Transverse colon (tissue), 4 donors: ENCODE measurements at places on chromosomes 4 and X. TPM values are rescaled to one million over a fixed set of nuclear protein-coding genes. Genes with fewer than 3 reads are reported as not detected.

DNA sequence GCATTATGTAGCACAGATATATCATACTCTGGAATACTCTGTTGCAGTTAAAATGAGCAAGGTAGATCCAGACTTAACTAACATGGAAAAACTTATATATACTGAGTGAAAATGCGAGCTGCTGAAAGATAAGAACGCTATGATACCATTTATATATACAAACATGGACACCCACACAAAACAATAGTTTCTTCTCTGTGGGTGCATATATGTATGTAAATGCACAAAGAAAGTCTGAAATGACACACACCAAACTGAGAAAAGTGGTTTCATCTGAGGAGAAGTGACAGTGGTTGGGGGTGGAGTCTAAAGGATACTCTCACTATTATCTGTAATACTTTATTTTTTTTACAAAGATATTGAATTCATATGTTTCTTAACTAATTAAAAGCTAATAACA is 12.2 kb upstream of the FGF2 start:
- DNase-seq, result no peak

DNA sequence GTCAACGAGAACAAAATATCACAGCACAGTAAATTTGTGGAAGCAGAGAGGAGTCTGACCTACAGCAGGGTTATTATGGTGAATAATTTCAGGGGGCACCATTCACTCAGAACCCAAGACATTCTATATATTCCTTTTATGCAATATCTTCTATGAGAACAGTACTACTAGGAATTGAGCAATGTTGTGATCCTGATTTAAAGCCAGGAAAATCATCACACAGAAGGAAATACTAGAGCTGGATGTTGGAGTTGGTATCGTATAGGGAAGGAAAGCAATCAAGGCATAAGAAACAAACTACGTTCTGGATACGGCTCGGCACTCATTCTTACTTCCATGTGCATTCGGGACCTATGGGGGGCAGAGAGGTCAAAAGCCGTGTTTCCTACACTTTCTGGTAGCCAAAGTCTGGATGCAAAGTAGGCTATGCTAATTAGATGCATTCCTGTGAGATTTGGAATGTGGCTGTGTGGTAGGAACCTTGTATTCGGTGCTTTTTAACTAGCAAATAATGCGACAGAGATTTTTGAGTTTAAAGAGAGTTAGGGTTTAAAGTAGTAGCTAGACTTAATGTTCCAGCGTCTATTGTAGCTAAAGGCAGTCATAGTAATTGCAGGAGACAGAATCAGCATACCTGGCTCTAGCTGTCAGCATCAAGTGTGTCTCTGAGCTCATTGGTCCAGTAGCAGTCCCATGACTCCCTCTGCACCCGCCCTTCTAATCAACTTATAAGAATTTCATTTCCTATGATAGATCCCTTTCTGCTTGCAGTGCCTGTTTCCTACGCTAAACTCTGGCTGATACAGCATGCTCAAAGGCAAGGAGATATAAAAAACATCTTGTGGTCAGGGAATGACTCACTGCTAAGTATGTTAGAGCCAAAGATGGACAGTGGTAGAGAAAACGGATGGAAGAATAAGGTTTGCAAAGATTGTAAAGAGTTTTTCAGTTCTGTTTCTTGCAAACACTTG is 43.3 kb upstream of the PDGFC start:
- no peak for DNase-seq

- no peak for DNase-seq
Observed at GRCh38 chrX:68487254-68487653, 11.6 kb upstream of the YIPF6 start.

DNA sequence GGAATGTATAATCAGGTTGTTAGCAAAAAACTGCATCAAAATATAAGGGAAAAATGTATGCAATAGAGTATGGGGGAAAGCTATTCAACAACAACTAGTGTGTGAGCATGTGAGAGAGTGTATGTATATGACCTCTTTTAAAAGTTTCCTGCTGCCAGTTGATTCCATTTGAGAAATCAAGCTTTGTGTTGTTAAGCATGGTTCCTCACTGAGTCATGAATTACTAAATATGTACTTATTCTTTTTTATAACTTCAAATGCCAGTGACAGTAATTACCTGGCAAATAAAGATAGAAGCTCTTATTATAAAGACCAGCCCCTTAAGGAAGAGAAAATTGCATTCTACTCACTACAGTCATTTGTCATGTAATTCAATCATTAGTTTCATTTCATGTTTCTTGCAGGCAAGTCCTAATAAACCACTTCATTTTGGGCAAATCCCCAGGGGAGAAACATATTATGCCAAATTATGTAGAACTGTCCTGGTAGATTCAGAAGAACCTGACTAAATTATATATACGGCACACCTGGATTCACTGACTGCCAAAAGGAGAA is 19.2 kb downstream of the RASGEF1B start:
- DNase-seq, result no peak

GRCh38 chrX:49041744-49042580 is 1.2 kb downstream of the TFE3 start:
- DNase-seq, result no peak

ITM2A gene
- 7.5 TPM for total RNA-seq

DNA sequence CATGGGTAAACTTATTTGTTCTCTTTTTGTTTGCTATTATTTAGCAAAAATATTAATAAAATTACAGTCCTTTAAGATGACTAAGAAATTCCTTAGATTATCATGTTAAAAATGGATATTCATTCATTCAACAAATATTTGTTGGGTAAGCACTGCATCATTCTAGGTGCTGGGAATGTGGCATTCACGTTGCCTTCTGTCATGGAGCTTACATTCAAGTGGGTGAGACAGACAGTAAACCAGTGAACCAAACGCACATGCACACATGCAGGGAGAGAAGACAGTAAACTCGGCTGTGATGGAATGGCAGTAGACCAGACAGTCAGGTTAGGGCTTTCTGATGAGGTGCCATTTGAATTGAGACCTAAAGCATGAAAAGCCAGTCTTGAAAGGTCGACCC is 91.8 kb downstream of the STOX2 start:
- no peak for DNase-seq

CXorf58 gene
- 0.27 TPM for total RNA-seq

DNA sequence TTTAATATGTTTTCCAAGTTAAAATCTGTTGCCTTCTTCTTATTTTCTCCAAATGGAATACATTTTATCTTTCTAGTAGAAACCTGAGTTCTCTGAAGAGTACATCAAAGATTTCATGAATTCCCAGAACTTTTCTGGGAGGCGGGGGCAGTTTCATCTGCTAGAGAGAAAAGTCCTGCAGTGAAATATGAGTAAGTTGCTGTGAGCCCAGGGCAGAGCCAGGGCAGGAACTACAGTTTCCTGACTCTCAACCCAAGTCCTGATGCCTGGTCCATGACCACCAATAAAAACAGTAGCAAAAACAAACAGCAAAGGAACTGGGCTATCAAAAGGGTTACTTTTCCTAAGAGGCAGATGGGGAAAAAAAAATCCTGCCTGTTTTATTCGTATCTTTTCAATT is 239.4 kb upstream of the CTSO start:
- no peak for DNase-seq

MUC7 gene
- not detected for total RNA-seq

- no peak for DNase-seq
Observed at GRCh38 chrX:9522378-9523155, 57.7 kb downstream of the TBL1X start.

DNA sequence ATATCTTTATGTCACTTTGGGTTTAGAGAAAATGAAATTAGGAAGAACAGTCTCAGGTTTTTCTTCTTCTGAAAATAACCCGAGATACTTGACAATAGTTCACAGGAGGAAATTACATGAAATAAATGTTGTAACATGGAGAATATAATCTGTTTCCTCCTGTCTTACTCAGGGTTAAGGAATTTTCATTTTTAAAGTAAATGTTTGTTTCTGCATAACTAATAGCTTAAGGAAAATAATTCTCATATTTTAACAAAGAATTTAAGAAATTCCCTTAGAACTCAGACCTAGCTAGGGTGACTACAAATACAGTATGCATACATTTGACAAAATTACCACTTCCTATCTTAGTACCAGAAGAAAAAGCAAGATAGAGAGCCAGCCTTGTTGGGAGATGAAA is 17.2 kb upstream of the SPRY1 start:
- DNase-seq, result no peak

- DNase-seq, result no peak
Observed at GRCh38 chr4:164012396-164013027, 518.0 kb downstream of the TMA16 start.

DNA sequence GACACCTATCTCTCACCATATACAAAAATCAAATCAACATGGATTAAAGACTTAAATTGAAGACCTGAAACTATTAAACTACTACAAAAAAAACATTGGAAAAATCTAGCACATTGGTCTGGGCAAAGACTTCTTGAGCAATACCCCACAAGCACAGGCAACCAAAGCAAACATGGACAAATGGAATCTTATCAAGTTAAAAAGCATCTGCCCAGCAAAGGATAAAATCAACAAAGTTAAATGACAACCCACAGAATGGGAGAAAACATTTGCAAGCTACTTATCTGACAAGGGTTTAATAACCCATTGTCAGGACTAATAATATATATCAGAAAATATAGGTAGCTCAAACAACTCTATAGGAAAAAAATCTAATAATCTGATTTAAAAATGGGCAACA is 415.6 kb downstream of the KLHL13 start:
- DNase-seq, result no peak

DNA sequence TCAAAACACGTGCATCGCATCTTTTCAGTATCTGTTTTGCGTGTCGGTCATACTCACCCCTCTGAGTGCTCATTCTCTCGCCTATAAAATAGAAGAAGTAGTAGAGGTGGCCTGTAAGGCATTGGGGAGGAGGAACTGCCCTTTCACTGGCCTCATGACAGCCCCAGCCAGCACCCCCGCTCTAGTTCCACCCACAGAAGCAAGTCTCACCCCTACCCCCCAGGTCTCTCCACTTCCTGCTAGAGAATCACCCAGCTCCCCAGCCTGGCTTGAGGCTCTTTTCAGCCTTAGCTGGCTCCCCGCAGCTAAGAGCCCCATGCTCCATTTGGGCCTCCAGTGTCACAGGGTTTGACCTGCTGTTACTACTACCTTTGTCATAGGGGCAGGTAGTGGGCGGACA is 11.8 kb downstream of the HDAC6 start:
- DNase-seq, result no peak

GRCh38 chr4:82691431-82691830 is 107.2 kb downstream of the SCD5 start:
- no peak for DNase-seq

ODAPH gene
- not detected for total RNA-seq

GRCh38 chr4:113300471-113300928 is 251.0 kb downstream of the ANK2 start:
- no peak for DNase-seq

DNA sequence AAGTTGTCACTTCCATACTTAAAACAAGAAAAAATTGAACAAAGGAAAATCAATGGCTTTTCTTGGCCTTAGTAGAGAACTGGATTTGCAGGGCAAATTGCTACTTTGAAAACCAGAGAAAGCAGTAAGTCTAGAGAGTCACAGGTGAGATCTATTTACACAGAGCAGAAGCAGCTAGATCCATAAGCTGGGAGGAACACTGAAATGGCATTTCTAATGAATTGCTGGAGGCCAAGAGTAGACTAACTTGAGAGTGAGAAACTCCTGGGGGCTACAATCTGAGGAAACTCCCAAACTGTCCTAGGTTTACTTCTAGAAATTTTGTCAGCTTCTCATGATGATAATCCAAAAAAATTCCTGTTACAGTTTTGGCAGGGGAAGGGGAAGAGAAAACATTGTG is 133.3 kb downstream of the SPCS3 start:
- no peak for DNase-seq

- DNase-seq, result peak; percentile 72
Observed at GRCh38 chr4:118888666-118889311, at the start of gene SYNPO2. SYNPO2 (plus strand) TSS chr4:118888854; CDS start chr4:118889037, 183 bp downstream.

DNA sequence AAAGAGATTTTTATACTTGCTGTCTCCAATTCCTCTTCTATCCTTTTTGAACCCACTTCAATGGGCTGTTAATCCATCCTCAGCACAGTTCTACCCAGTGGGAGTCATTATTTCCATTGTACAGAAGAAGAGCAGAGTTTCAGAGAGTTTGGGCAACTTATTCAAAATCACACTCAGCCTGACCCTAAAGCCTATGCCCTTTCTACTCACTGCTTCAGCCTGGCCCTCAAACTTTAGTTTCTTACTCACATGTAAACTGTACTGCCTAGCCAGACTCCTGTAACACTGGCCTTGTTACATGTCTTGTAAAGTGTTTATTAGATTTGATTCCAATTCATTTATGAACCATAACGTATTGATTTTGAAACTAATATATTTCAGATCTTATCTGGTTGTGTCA is 25.1 kb upstream of the USO1 start:
- DNase-seq, result no peak

DNA sequence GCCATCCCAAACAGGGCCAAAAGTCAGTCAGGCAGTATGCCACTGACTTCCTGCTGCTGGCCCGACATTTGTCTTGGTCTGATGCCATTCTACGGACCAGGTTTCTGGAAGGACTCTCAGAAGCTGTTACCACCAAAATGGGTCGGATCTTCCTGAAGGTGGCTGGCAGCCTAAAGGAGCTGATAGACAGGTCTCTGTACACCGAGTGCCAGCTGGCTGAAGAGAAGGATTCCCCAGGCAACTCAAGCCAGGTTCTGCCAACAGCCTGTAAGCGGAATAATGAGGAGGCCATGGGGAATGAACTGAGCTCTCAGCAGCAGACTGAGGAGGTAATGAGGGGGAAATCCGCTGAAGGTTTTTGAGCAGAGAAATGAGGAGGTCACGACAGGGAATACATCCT is 95.7 kb downstream of the RTL9 start:
- DNase-seq, result no peak

- DNase-seq, result no peak
Observed at GRCh38 chr4:108611365-108611764, 9.0 kb upstream of the RPL34 start.

AMER1 gene
- total RNA-seq, result 8.2 TPM

MAGEA6 gene
- total RNA-seq, result not detected

- DNase-seq, result no peak
Observed at GRCh38 chr4:106019771-106020170, 124.5 kb downstream of the NPNT start.

PAK3 gene
- total RNA-seq, result 0.27 TPM

AKAP4 gene
- not detected for total RNA-seq

DNA sequence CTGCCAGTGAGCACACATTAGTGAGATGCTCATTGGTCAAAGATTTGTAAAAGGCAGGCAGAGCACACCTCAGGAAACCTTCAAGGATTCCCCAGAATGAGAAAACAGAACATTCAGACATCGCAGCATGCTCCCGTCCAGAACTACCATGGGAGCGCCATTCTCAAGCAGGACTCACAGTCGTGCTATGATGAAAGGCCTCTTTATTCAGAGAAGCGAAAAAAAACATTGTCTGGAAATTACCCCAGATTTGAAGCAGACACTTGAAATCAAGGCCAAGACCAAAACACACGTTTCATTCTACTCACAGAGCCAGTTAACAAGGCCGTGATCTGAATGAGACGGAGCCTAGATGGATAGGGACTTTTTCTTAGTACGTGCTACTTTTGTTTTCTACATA is 961.8 kb upstream of the TENM3 start:
- no peak for DNase-seq

NDNF gene
- total RNA-seq, result 1.9 TPM

UGT2B7 gene
- total RNA-seq, result not detected

GRCh38 chr4:89712141-89712540 is 124.8 kb downstream of the SNCA start:
- no peak for DNase-seq

CCNI gene
- total RNA-seq, result 206 TPM

- DNase-seq, result no peak
Observed at GRCh38 chrX:69024161-69024736, 141.0 kb downstream of the PJA1 start.

- no peak for DNase-seq
Observed at GRCh38 chr4:102180046-102180445, 165.2 kb downstream of the SLC39A8 start.

GRCh38 chr4:40682290-40683101 is 52.8 kb upstream of the RBM47 start:
- DNase-seq, result no peak
